ENCODE measurements at places on chromosomes 5 and 9.

GRCh38 chr5:72138943-72139521, 31.8 kb downstream of the MAP1B start:
- H3K4me1 ChIP-seq: peaks cover 15% of the 10 kb centered on the region
- H3K27me3 ChIP-seq: no peaks in the 10 kb centered on the region
- H3K36me3 ChIP-seq: peaks cover 27% of the 10 kb centered on the region

- peak overlapping the region; percentile 8 for H3K27ac ChIP-seq
- no peak for DNase-seq
- no peak overlapping the region for H3K4me3 ChIP-seq
- H3K36me3 ChIP-seq: peaks cover 21% of the 10 kb centered on the region
- no peaks in the 10 kb centered on the region for H3K27me3 ChIP-seq
- H3K4me1 ChIP-seq: peaks cover 76% of the 10 kb centered on the region
These were observed 10.7 kb downstream of the DNM1 start for GRCh38 chr9:128213746-128214497.

- no peak overlapping the region for H3K4me3 ChIP-seq
- no peak for DNase-seq
- H3K36me3 ChIP-seq: peaks cover 42% of the 10 kb centered on the region
These were observed 3.8 kb downstream of the TCOF1 start for GRCh38 chr5:150361301-150361700.

DNA sequence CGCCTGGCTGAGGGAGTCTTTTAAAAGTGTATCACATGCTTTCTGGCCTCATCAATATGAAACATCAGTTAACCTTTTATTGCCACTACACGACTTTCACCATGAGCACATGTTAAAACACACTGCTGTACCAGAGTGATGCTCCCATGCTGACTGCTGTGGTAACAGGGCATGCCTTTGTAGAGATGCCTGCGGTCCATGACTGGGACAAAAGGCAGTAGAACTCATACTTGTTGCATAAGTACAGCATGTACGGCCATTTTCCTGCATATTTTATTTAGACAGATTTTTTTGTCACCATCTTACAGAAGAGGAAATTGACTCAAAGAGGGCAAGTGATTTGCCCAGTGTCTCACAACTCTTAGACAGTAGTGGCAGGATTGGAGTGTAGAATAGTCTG, 105.7 kb upstream of the ADAMTSL1 start:
- no peaks in the 10 kb centered on the region for H3K27me3 ChIP-seq
- no peak overlapping the region for H3K27ac ChIP-seq
- no peak for DNase-seq
- no peak overlapping the region for H3K4me3 ChIP-seq

GRCh38 chr5:96280946-96281393, 152.1 kb downstream of the PCSK1 start:
- no peaks in the 10 kb centered on the region for H3K4me1 ChIP-seq
- H3K36me3 ChIP-seq: no peaks in the 10 kb centered on the region
- H3K4me3 ChIP-seq: no peak overlapping the region
- H3K27me3 ChIP-seq: no peaks in the 10 kb centered on the region

DNA sequence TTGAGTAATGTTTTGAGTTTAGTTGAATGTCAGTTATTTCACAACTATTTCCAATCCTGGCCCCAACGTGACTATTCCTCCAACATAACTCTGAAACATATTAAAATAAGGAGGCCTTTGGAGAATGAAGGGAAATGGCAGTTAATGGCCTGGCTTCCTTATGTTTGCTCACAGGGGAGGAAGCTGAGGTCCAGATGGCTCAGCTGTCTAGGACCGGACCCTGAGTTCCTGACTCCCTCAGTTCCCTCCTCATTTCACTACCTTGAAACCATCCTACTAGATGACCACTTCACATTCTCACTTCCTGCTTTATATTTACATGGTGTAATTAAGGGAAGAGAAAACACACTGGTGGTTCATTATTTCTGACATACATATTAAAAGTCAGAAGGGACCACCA, 6.6 kb downstream of the OTULINL start:
- DNase-seq: no peak
- no peak overlapping the region for H3K27ac ChIP-seq
- peaks cover 36% of the 10 kb centered on the region for H3K27me3 ChIP-seq
- no peaks in the 10 kb centered on the region for H3K4me1 ChIP-seq
- H3K36me3 ChIP-seq: no peaks in the 10 kb centered on the region
- H3K4me3 ChIP-seq: no peak overlapping the region

DNA sequence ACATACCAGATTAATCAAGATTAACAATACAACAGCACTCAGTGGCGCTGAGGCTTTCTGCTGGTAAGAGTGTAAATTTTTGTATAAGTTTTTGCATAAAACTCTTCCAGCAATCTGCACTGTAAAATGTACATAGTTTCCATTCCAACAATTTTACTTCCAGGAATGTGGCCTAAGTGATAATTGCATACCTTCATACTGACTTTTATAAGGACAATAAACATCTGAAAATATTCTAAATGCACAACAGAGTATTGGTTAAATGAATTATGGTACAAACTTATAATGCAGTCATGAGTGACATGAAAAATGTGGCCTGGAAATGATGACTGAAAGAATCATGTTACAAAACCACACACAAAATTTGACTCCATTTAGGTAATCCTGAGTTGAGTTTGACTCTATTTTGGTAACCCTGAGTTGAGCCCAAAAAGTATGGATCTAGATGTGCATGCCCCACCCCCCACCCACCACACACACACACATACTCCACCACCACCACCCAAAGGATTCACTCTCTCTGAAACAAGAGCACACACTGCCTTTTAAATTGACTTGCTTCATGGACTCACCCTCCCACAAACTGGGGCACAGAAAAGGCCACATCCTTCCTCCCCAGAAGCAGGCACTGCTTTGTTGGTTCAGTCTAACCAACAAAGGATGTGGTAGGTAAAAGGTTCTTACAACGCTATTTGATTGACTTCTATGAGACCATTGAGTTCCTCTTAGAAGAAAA, 137.6 kb downstream of the SUSD1 start:
- no peaks in the 10 kb centered on the region for H3K27me3 ChIP-seq
- no peaks in the 10 kb centered on the region for H3K36me3 ChIP-seq
- peak overlapping the region; percentile 98 for H3K27ac ChIP-seq
- DNase-seq: peak; percentile 33

GRCh38 chr5:149959406-149960236, 937 bp upstream of the SLC26A2 start:
- H3K4me1 ChIP-seq: peaks cover 19% of the 10 kb centered on the region
- no peak overlapping the region for H3K4me3 ChIP-seq
- peak overlapping the region; percentile 97 for H3K27ac ChIP-seq
- H3K27me3 ChIP-seq: no peaks in the 10 kb centered on the region
- H3K36me3 ChIP-seq: no peaks in the 10 kb centered on the region

DNA sequence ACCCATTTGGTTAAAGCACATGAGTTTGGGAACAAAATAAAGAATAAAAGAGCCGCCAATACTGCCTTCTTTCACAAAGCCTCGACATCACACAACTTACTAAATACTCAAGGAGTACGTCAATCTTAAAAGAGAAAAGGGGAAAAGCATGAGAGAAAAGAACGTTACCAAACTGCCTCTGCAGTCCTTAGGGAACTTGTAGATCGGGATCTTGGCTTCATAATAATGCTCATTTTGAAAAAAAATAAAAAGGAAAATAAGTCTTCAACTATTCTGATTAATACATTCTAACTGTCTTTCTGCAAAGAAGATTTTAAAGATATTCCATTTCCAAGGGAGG, 618.4 kb downstream of the PDE4D start:
- no peak overlapping the region for H3K27ac ChIP-seq
- H3K4me1 ChIP-seq: no peaks in the 10 kb centered on the region
- no peaks in the 10 kb centered on the region for H3K27me3 ChIP-seq
- no peak for DNase-seq
- H3K36me3 ChIP-seq: no peaks in the 10 kb centered on the region
- no peak overlapping the region for H3K4me3 ChIP-seq

GRCh38 chr9:137610944-137611343, 5.5 kb downstream of the ARRDC1 start:
- no peaks in the 10 kb centered on the region for H3K27me3 ChIP-seq
- H3K27ac ChIP-seq: no peak overlapping the region
- no peak overlapping the region for H3K4me3 ChIP-seq
- H3K36me3 ChIP-seq: peaks cover 20% of the 10 kb centered on the region
- no peak for DNase-seq

DNA sequence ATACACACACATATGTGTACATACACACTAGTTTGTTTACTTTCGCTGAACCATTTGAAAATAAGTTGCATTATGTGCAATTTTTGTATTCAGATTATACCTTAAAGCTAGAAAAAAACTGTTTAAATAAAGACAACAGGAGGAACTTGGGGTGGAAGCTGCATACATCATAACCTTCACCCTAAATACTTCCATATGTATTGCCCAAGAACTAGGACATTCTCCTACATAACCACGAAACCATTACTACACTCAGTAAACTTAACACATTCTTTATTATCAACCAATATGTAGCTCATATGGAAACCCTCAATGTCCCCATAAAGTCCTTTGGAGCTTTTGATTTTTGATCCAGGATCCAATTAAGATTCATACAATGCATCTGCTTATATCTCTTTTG, 83.3 kb downstream of the GIN1 start:
- H3K4me1 ChIP-seq: no peaks in the 10 kb centered on the region
- no peak for DNase-seq
- H3K4me3 ChIP-seq: no peak overlapping the region
- no peaks in the 10 kb centered on the region for H3K27me3 ChIP-seq
- no peak overlapping the region for H3K27ac ChIP-seq
- peaks cover 15% of the 10 kb centered on the region for H3K36me3 ChIP-seq

- no peak overlapping the region for H3K4me3 ChIP-seq
- H3K27me3 ChIP-seq: peaks cover 12% of the 10 kb centered on the region
- H3K27ac ChIP-seq: no peak overlapping the region
- no peaks in the 10 kb centered on the region for H3K4me1 ChIP-seq
These were observed 96.7 kb downstream of the NRG2 start for GRCh38 chr5:139946440-139946839.

DNA sequence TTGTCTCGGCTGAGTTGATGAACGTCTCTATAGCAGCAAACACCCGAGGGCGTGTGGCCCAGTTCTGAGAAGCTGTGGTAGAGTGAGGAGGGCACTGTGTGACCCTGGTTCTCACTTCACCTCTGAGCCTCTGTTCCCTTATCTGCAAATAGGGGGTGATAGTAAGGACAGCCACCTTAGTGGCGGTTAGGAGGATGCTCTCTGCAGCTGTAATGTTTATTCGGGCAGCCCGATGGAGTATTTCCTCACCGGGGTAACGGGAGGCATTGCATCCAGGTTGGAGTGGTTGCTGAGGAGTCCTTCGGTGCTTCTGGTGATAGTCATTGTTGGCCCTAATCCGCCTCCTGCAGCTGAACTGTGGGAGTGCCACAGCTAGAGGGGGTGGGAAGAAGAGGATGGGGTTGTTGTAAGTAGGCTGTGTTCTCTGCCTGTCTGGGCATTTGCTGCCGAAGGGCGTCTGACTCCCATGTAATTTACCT, 13.9 kb downstream of the PRRC2B start:
- no peaks in the 10 kb centered on the region for H3K27me3 ChIP-seq
- H3K4me1 ChIP-seq: peaks cover 49% of the 10 kb centered on the region
- peak; percentile 35 for DNase-seq
- no peaks in the 10 kb centered on the region for H3K36me3 ChIP-seq

- DNase-seq: no peak
- H3K4me1 ChIP-seq: no peaks in the 10 kb centered on the region
- H3K27ac ChIP-seq: no peak overlapping the region
- no peak overlapping the region for H3K4me3 ChIP-seq
These were observed 342.8 kb downstream of the EBF1 start for GRCh38 chr5:158756871-158757270.

- peak overlapping the region; percentile 65 for H3K4me3 ChIP-seq
- no peaks in the 10 kb centered on the region for H3K36me3 ChIP-seq
- no peak overlapping the region for H3K27ac ChIP-seq
- no peak for DNase-seq
- H3K27me3 ChIP-seq: peaks cover 84% of the 10 kb centered on the region
These were observed 516 bp downstream of the MAST4 start for GRCh38 chr5:66596636-66597182.

- DNase-seq: no peak
- peak overlapping the region; percentile 53 for H3K4me3 ChIP-seq
These were observed 11.4 kb upstream of the PTGDS start for GRCh38 chr9:136965771-136966484.

DNA sequence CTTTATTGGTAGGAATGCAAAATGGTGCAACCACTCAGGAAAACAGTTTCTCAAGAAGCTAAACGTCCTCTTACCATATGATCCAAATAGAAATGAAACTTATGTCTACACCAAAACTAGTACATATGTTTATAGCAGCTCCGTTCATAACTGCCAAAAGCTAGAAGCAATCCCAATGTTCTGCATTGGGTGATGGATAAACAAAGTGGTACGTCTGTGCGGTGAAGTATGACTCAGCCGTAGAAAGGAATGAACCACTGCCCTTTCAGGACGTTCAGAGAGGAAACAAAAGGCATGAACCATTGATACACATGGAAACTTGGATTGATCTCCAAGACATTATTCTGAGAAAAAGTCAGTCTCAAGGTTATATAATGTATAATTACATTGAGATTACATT, 27.6 kb downstream of the HNRNPH1 start:
- H3K36me3 ChIP-seq: peaks cover 69% of the 10 kb centered on the region
- no peaks in the 10 kb centered on the region for H3K27me3 ChIP-seq
- peak; percentile 81 for DNase-seq

DNA sequence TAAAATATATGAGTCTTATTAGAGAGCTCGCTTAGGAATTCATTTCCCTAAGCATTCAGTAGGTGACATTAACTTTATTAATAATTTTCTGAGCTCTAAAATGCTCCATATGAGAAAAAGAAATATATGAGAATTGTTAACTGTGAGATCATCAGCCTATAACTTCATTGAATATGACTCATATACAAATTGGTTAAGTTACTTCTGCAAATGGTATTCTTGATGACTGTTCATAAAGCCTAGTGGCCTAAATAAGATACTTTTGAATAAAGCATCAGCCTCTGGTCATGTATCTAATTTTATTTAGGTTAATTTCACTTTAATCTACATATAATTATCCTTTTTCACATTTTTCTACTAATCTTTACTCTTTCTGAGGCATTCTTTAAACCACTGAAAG, 710.2 kb upstream of the ACO1 start:
- DNase-seq: no peak
- H3K27ac ChIP-seq: no peak overlapping the region
- no peaks in the 10 kb centered on the region for H3K27me3 ChIP-seq
- no peaks in the 10 kb centered on the region for H3K36me3 ChIP-seq
- H3K4me3 ChIP-seq: no peak overlapping the region

GRCh38 chr5:149687486-149688168, 42.5 kb upstream of the PPARGC1B start:
- H3K27me3 ChIP-seq: peaks cover 44% of the 10 kb centered on the region
- H3K4me3 ChIP-seq: no peak overlapping the region
- DNase-seq: no peak
- H3K36me3 ChIP-seq: no peaks in the 10 kb centered on the region
- no peaks in the 10 kb centered on the region for H3K4me1 ChIP-seq

- no peak overlapping the region for H3K27ac ChIP-seq
- DNase-seq: no peak
- peaks cover 1% of the 10 kb centered on the region for H3K4me1 ChIP-seq
- H3K4me3 ChIP-seq: no peak overlapping the region
- H3K36me3 ChIP-seq: peaks cover 36% of the 10 kb centered on the region
These were observed 6.9 kb downstream of the RPL37 start for GRCh38 chr5:40828021-40828631.

DNA sequence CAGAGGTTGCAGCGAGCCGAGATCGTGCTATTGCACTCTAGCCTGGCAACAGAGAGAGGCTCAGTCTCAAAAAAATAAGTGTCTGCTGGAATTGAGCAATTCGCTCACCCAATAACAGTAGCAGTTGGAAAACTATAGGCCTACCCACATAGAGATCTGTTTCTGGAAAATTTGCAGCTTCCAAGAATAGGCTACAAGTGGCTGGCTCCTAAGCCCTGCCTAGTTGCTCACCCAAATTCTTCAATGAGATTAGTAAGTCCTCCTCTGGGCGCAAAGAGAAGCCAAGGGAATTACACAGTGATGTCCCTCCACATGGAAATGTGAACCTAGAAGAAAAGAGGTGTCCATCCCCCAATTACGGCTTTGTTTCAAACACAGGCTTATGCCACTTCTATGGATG, 42.6 kb upstream of the RNF38 start:
- no peaks in the 10 kb centered on the region for H3K36me3 ChIP-seq
- H3K27ac ChIP-seq: no peak overlapping the region
- no peaks in the 10 kb centered on the region for H3K27me3 ChIP-seq
